PC-3 (cell line): ENCODE measurements at places on chromosomes 2 and 18. TPM values are rescaled to one million over a fixed set of nuclear protein-coding genes. Genes with fewer than 3 reads are reported as not detected.

Gene ZNF514
- total RNA-seq = 5.8 and 6.6 TPM in 2 replicates

Gene SLC4A3
- 11.6 and 14.3 TPM in 2 replicates for total RNA-seq

Gene NGEF
- total RNA-seq = 71.3 and 80.2 TPM in 2 replicates

Gene SERPINE2
- total RNA-seq = 17.1 and 18.8 TPM in 2 replicates

Gene COL3A1
- total RNA-seq = 0.23 and 0.36 TPM in 2 replicates

DNA sequence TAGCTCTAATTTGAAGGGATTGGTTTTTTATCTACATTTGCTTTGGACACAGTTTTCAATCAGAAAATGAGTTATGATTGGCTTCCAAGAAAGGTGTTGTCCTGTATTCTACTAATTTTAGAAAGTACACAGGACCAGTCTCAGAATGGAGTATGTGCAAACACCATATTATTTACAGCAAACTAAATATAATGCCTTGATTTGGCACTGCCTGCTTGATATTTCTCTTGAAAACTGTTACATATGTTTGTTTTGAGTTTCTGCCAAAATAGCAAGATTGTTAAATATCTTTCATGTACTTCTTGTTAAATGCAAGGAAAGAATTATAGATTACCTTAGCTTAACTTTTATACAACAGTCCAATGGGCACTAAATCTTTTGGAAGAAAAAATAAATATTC, 694.9 kb downstream of the KCNJ3 start:
- no peak for DNase-seq

- DNase-seq = no peak
These were observed 22.2 kb downstream of the GALR1 start for GRCh38 chr18:77271576-77272481.

- no peak for DNase-seq
These were observed 478.9 kb upstream of the HS6ST1 start for GRCh38 chr2:128797533-128797932.

DNA sequence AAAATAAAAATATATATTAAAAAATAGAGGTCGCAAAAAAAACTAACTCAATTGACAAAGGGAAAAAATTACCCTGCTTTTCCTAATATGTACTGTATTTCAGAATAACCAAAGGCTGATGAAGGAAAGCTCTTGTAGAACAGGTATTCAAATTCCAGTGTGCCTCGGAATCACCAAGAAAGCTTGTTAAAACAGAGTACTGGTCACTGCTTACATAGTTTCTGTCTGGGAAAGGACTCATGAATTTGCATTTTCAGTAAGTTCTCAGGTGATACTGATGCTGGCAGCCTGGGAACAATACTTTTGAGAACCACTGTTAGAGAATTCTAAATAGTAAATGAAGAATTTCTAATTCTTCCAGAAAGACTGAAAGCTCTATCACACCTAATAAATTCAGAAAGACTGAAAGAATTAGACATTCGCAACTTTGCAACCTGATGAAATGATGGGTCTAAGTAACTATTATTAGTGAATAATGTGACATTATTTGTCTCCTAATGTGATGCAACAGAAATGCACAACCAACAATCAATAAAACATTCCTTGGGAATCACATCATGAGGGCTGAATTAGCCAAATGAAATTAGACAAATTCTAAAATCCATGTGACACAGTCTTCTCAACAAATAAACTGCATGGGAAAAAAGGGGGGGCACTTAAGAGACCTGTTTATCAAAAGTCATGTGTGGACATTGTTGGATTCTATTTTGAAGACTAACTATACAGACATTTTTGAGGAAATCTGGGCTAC, 21.9 kb downstream of the RPRD1A start:
- no peak for DNase-seq

DNA sequence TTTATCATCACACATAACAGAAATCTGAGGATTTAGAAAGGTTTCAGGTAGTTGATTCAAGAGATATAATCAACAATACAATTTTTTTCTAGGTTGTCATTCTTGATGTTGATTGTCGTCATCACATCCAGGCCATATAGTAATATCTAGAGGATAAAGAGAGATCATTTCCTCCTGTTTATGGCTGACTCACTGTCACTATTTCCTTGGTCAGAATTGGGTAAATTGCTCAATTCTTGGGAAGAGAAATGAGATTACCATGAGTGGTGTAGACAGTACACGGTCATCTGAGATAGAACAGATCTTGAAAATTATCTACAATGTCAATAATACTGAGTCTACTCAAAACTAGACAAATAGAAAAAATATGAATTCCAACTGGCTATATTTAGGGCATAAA, 78.8 kb downstream of the ZNF804A start:
- DNase-seq = peak; percentile 9

DNA sequence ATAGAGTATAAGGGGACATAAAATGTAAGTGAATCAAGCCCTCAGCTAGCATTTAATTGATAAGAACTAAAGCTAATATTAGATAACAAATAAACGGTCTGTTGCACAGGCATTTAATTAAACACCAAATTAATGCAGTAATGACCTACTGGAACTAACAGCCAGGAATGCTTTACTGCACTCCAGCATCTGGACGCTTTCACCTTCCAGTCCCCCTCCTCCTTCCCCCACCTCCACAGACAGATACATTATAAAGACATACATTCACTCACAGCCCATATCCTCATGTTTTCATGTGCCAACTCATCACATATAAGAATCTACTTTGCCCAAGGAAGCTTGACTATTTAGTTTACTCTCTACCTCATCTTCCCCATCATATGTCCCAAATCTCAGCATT, 337.4 kb upstream of the PIK3C3 start:
- DNase-seq = no peak

GRCh38 chr2:131058920-131059319, 34.3 kb downstream of the FAM168B start:
- no peak for DNase-seq

DNA sequence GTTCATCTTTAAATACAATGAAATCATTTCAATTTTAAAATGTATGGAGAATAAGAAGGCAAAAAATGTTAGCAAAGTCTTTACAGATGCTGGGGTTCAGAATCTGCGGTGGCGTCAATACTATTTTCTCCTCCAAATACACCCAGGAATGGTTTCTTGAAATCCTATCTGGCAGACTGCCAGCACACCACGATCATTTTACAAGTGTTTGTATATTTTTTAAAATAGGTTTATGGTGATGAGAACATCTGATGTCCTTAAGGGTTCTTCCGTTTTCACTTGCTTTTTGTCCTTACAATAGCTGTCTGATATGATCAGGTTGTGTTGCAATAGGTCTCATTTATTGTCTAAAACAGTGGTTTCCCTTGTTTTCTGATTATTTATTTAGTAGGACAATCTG, 89.6 kb downstream of the CMPK2 start:
- DNase-seq = no peak

DNA sequence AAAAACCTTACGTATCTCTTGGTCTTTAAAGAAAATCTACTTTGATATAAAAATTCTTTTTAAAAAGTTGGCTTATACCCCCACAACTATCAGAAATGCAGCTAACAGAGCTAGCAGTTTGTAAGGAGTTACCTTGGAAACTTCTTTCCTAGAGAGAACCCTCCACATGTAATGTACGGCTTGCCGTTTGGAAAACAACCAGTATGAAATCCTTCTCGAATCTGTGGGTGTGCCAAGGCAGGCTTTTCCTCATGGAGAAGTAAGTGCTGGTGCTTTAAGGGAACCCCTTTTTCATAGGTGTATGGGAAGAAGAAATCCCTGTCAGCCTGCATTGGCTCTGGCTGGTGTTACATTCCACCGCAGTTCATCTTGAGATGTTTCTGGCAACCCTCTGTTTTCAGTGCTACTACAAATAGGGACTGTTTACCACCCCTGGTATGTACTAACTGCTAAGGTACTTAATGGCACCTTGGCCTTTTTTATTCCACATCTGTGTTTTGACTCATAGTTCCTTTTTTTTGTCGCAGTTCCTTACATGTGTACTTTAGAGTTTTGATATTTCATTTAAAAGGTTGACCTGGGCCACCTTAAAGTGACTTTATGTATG, 248.4 kb downstream of the FHOD3 start:
- no peak for DNase-seq
